EL (cell line): ENCODE measurements at places on chromosomes 16 and 17.

GRCh38 chr17:28977659-28978355 lies 26.5 kb upstream of the PHF12 start:
- DNase-seq: no peak

DNA sequence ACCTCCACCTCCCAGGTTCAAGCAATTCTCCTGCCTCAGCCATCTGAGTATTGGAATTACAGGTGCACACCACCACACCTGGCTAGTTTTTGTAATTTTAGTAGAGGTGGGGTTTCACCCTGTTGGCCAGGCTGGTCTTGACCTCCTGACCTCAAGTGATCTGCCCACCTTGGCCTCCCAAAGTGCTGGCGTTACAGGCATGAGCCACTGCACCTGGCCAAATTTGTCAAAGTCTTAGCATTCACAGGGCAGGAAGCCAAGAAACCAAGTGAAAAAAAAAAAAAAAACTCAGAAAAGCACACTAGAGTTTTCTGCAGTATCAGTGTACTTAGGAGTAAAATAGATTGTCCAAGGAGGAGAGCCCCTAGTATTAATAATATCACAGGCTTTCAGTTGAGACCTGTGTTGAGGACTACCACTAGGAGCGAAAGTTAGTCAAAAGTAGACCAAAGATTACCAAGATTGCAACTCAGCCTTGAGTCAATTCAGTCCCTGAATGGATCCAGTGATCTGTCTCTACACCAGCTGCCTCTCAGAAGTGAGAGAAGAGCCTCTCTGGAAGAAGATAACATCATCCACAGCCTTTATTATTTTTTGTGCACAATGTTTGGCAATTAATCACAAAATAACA lies 159.7 kb downstream of the CEP112 start:
- peak; percentile 4 for DNase-seq

DNA sequence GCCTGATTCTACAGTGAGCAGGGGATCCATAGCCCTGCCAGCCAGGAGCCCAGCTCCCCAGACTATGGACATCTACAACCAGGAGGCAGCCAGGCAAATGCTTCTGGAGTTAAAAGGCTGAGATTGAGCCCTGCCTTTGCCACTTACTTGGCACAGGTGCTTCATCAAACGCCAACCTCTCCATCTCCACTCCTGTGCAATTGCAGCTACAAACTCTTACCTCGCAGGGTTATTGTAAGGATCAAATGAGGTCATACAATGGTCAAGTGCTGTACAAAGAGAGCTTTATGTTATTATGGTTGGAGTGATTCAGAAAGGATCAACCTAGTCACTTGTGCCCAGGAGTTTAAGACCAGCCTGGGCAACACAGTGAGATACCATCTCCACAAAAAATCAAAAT lies 9.8 kb upstream of the MYO18A start:
- no peak for DNase-seq

- DNase-seq: no peak
Observed at GRCh38 chr16:83917152-83918120, 18.5 kb downstream of the MLYCD start.

- no peak for DNase-seq
Observed at GRCh38 chr16:25478476-25478875, 213.3 kb upstream of the HS3ST4 start.

- DNase-seq: no peak
Observed at GRCh38 chr16:76444832-76445231, 167.6 kb downstream of the CNTNAP4 start.

DNA sequence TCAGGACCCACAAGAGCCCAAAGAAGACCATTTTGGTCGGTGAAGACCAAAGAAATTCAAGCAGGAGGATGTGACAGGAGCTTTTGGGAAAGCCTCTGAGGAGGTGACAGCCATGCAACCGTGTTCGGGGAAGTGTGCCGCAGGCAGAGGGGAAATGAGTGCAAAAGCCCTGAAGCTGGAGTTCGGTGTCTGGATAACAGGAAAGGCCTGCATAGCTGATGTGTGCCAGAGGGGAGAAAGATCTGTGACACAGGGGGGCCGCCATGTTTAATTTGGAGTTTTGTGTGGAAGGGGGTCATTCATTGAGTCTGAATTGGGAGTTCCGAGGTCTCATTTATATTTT lies 870 bp upstream of the ZC3H7A start:
- DNase-seq: peak; percentile 32

DNA sequence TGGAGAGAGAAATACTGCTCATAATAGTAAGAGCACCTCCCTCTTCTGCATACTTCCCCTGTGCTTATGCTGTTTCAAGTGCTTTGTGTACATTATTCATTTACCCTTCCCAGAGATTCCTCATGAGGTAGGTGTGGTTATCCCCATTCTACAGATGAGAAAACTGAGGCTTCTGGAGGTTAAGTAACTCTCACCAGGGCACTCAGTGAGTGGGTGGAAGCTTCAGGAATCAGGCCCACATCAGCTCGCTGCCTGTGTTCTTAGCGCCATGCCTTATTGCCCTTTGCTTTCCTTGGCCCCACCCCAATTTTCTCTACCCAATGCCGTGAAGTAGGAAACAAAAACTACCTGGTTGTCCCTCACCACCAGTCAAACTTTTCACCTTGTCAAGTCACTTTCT lies 18.1 kb upstream of the ITGB3 start:
- no peak for DNase-seq

DNA sequence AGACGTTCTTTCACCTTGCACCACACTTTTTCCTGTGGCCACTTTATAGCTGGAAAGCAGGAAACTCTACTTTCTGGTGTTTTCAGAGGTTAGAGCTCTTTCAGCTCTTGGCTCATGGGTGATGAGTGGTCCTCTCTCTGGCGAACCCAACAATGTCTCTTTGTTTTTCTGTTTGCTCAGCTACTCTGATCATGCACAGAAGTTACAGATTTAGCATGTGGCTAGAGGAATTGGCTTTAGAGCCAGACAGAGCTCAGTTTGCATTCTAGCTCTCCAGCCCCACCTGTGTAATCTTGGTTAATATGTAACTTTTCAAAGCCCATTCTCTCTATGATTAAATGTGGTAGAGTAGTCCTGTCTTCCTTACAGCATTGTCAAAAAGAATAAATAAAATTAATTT lies 225.2 kb downstream of the HAPSTR1 start:
- DNase-seq: no peak

DNA sequence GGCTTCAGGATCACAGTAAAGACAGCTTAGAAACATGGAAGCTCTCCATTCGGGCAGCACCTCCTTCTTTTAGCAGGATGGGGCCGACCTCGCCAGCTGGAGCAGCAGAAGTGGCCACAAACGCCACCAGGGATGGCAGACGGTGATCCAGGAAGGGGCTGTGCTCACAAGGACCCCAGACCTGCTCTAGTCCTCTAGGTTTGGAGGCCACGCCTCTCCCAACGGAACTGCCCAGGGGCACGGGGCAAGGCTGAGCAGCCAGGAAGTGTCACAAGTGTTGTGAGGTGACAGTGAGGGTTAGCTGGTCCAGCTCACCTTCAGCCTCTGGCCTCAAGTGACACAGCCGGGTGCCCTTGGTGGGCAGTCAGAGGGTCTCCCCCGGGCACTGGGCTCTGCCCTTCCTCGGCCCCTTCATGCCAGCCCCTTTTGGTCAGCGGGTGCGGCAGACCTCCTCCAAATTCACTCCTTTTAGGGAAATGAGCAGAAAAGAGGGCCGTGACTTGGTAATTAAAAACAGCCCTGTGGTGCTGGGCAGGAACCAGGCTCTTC lies 20.4 kb downstream of the CEP295NL start:
- no peak for DNase-seq

GRCh38 chr17:44970136-44970741 lies 2.1 kb upstream of the C1QL1 start:
- peak; percentile 44 for DNase-seq

- no peak for DNase-seq
Observed at GRCh38 chr16:14641926-14642325, 9.2 kb downstream of the BFAR start.

DNA sequence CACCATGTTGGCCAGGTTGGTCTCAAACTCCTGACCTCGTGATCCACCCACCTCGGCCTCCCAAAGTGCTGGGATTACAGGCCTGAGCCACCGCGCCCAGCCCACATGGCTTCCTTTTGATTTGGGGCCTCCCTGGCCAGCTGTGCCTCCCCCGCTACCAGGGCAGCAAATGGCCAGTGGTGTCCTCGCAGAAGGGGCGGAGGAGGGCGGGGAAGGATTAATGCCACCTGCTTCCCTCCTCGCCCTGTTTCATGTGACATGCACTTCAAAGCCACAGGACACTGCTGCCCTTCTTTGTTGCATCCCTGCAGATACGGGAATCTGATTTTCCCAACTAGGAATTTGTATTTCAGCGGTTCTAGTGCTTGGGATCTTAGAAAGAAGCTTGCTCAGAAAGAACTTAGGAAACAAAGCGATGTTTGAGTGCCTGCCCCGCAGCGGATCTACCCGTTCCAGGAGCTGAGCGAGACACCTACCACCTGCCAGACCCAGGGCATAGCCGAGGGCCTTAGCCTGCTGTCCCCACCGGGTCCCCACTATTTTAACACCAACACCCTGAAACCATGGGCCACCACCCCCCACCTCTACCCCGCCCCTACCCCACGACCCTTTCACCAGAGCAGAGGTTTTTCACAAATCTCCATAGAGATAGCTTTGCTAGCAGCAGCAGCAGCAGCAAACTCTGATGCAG lies 37.7 kb upstream of the CCDC182 start:
- DNase-seq: no peak

GRCh38 chr16:87608400-87608985 lies 6.2 kb downstream of the JPH3 start:
- peak; percentile 52 for DNase-seq

- no peak for DNase-seq
Observed at GRCh38 chr16:27485811-27486210, 63.9 kb downstream of the GTF3C1 start.

DNA sequence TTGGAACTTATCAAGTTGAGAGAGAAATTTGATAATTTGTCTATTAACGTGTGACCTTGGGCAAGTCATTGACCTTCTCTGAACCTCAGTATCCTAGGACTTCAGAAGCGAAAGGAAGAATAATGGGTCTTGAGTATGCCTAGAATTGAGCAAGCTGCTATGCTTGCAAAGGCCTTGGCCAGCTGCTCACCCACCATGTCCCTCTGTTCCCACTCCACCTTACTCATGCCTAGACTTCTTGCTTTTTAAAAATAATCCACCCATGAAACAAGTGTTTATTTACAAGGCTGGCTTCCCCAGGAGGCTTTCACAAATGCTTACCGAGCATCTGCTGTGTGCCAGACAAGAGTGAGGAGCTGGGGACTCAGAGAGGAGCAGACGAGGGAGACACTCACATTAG lies 590.6 kb downstream of the MAF start:
- DNase-seq: no peak

- DNase-seq: no peak
Observed at GRCh38 chr16:50040018-50040417, 15.0 kb downstream of the CNEP1R1 start.
